ENCODE measurements at places on chromosomes 5 and 9. TPM values are rescaled to one million over a fixed set of nuclear protein-coding genes. Genes with fewer than 3 reads are reported as not detected.

DNA sequence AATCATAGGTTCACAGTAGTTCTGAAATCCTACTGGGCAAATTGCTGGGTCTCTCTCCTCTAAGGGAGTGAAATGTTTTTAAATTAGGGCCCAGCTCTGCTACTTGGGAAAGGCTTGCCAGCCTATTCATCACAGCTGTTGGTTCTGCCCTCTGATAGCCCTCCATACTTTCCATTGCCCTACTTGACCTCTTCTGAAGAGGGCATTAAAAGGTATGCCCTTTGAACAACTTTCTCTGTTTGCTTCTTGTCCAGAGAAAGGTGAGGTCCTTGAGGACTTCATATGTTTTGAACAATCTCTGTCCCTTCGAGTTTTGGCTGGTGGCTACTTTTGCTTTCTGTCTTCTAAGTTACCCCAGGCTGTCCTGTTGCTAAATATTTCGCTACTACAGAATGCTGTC lies 62.3 kb upstream of the JAK2 start:
- DNase-seq: no peak

Gene CCDC183
- total RNA-seq: 1.0 TPM

Gene TMEM252
- not detected for total RNA-seq

Gene IL13
- total RNA-seq: not detected

Gene OR13D1
- total RNA-seq: not detected

Gene MARVELD2
- total RNA-seq: 1.3 TPM

Gene OR1Q1
- not detected for total RNA-seq

All from fibroblast of lung (primary cell).